ENCODE measurements at places on chromosomes 12 and 14.
A peak's percentile ranks its signal among the peaks of the same experiment; 100 is the strongest.

GRCh38 chr12:40587421-40587820 lies 104.8 kb upstream of the CNTN1 start:
- no peak for DNase-seq

DNA sequence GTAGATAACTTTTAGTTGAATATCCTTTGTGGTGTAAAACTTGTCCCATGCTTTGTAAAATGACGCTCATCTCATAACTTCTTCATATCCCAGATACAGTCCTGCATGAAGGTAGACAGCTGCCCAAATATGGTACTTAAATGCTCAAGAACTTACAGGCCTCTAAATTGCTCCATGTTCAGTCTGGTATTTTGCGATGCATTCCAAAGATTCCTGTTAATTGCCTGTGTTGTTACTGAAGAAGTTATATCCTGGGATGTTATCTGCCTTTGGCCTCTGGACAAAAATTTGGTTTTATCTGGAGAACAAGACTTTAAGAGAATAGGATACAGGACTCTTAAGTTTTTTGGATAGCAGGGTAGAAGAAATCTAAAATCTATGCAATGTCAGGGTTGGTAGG lies 473.0 kb downstream of the PCNX1 start:
- no peak for DNase-seq

GRCh38 chr12:117497407-117497806 lies 136.0 kb upstream of the NOS1 start:
- DNase-seq, result no peak

- no peak for DNase-seq
Measured at GRCh38 chr12:114834621-114835020, 150.6 kb upstream of the TBX3 start.

DNA sequence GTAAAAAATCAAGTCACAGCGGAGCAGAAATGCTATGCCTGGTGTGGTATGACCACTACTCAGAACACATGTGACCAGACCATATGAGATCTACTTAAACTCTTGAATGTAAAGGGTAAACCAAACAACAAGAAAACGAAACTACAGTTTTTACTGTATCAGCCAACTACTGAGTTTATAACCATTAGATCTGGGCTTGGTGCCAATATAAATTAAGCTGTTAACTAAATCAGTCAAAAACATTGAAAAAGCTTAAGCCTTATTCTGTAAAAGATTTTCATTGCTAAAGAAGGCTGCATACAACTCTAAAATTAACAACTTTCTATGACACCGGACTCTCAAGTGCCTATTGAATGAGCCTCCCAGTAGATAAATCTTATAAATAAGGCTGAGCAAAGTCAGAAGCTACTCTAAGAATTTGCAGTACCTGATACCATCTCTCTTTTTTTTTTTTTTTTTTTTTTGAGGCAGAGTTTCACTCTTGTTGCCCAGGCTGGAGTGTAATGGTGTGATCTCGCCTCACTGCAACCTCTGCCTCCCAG lies 35.4 kb downstream of the SPTLC2 start:
- peak; percentile 28 for DNase-seq

- DNase-seq, result no peak
Measured at GRCh38 chr12:57343703-57344378, 87.0 kb downstream of the R3HDM2 start.

GRCh38 chr12:113069149-113069548 lies 12.6 kb downstream of the DTX1 start:
- no peak for DNase-seq

DNA sequence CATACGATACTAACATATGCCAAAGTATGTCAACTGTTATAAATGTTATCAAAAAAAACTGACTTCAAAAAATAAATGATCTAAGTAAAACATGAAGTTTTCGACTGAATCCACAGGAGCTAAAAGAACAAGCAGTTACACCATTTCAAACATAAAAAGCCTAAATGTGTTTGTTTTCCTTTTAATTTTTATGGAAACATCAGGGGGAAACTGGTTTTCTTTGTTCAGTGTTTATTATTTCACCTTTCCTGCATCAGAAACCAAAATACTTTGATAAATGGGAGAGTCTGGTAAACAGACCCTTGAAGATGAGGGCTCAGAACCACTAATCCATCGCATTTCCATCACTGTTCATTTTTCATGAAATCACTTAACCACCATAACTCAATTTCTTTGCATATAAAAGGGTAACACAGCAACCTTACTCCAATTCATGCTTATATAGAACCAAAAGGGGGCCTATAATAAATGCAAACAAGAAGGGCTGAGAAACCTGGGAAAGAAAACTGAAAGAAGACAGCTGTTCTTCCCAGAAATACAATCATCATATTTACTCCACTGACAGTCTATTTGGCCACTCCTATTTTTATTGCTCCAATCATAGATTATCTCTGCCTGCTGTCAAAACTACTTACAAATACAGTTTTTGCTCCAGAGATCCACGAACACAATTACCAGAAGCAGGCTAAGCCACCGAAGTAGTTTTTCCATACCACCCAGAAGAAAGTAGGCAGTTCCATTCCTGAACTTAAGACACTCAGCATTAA lies 17.0 kb downstream of the FGD6 start:
- no peak for DNase-seq

- DNase-seq, result no peak
Measured at GRCh38 chr12:92332552-92332951, 186.9 kb upstream of the BTG1 start.

DNA sequence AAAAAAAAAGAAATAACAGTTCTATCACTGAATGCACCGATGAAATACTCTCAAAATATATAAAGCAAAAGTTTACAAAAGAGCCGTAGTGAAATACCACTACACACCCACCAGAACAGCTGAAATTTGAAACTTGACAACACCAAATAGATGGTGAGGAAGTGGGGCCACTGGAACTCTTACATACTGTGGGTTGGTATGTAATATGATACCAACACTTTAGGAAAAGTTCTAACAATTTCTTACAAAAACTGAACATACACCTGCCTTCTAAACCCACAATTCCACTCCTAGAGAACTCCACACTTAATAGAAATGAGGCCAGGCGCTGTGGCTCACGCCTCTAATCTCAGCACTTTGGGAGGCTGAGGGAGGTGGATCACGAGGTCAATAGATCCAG lies 14.1 kb downstream of the EIF5 start:
- DNase-seq, result no peak

GRCh38 chr12:639988-640387 lies 23.3 kb downstream of the NINJ2 start:
- DNase-seq, result no peak

DNA sequence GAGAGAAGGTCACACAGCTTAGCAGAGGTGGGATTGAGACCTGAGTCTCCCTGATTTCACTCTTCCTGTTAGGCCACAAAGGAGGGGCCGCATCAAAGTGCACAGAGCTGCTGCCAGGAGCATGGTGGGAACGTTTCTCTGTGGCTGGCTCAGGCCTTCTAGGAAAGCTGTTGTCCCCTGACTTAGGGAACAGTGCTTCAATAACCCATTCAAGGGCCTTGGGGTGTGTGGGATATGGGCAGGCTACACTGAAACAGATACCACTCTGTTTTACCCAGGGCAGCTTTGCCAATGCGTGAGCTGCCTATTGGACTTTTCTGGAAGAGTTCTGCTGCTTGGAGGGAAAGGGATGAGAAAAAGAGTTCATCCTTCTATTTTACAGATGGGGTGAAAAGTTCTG lies 110.0 kb downstream of the ADCK1 start:
- no peak for DNase-seq

GRCh38 chr12:89672589-89672979 lies 36.1 kb downstream of the ATP2B1 start:
- DNase-seq, result no peak

GRCh38 chr14:24307156-24307574 lies 612 bp downstream of the CIDEB start:
- DNase-seq, result no peak

Data from KG1 (cell line).